ENCODE measurements at places on chromosomes 11 and 22.

DNA sequence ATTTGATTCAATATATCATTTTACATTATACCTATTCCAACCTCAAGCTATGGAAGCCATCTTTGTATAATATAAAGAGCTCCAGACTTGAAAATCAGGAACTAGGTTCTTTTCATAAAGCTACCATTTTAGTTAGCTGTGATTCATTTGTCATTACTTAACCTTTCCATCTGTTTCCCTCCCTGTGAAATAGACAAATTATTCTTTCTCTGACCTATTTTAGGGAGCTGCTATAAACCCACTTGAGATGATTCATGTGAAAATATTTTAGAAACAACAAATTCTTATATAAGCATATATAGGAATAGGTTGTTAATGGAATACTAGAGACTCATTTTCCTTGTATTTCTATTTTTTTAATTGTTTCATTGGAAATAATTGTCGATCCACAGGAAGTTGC is 1012.1 kb downstream of the OPCML start:
- no peak for DNase-seq

- peak; percentile 96 for DNase-seq
These were observed at the start of gene PRDM10 for GRCh38 chr11:130002352-130002845. Gene PRDM10 (minus strand): TSS chr11:130002835. CDS start chr11:129960964, 41,871 bp downstream.

DNA sequence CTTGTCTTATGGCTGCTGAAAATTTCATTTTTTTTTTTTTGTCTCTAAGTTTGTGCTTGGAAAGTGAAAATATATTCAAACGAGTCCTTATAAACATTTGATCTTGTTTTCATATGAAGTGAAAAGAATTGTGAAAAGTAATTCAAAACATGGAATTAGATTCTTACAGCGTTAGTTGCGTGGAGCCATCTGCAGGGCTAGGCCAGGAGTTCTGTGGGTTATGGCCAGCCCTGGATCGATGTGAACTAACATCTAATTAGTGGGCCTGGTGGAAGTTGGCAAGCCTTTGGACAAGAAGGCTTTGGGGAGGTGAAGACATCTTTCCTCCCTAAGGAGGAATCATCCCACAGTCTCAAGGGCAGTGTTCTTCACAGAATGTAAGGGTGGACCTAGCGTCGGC is 37.2 kb downstream of the PARVA start:
- DNase-seq: no peak

DNA sequence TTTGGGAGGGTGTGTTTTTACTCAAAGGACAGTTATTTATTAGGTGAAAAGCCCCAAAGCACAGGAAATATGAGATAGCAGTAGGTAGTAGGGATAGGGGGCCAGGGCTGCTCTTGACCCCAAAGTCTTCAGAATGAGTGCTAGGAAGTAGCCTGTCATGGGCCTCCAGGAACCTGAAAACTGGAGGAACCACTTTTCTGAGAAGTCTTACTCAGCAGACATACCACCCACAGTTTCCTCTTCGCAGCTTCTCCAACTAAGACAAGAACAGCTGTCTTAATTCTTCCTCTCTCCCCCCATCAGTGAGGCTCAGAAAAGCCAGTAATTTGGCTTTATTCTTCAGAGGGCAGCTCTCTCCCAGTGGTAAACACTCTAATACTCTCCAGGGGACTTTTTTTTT is 84.0 kb upstream of the CTSC start:
- no peak for DNase-seq

- DNase-seq: no peak
These were observed 283.8 kb downstream of the CADM1 start for GRCh38 chr11:115220423-115220822.

DNA sequence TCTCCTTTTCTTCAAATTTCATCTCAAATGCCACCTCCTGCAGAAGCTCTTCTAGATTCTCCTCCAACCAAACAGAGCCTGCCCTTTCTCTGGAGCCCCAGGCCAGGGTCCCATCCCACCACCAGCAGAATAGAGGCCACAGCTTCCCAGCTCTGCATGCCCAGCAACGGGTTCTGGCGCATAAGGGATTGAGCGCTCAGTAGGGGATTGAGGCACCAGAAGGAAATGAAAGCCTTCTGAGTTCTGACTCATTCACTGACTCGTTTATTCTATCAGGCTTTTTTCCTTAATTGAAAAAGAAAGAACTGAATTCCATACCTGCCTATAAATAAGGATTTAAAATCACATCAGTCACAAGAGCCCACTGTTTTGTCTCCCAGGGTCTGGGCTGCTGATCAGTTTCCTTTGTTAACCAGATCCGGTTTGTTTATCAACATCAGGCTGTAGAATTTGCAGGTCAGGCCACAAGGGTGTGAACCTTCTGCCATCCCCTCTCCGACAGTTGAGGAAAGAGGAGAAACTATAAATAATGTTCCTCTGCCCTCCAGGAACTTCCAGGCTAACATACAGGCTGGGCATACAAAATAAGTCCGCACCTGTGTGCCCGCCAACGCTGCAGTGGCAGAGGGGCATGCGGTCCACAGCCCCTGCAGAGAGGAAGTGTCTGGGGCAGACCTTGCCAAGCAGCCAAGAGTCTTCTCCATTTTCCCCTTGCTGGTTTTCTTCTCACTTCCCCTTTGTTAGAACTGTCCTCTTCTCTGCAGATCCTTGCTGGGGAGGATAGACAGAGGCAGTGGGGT is 63.5 kb upstream of the PRDM11 start:
- DNase-seq: no peak

DNA sequence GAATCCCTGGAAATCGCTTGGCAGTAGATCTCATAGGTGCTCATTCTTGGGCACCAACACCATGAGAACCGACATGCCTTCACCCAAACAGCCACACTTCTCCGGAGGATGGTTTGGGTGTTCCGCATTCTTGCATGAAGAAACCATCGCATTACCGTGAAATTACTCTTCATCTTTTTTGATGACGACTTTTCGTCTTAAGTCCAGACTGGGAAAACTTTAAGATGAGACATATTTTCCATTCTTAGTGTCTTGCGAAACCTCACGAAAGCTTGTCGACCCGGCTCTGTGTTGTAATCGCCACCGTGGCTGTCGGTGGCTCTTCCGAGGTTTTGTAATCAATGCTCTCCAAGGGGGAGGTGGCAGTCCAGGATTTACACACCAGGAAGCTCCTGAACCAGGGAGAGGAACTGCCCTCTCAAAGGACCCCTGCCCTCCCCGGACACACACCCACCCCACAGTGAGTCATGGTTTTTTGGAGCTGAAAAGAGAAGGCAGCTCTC is 1.7 kb downstream of the TOM1 start:
- DNase-seq: no peak

DNA sequence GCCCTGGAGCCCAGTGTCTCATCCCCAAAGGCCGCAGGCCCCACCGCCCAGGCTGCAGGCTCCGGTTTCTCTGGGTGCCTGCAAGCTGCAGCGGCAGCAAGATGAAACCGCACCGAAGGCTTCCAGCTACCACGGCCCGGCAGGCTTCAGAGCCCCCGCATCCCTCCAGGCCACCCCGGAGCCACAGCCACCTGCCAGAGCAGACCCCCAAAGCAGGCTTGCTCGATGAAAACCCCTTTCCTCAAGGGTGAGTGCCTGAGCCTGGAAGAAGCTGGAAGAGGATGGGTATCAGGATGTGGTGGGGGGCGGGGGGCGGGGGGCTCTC is 24.5 kb upstream of the GNB1L start:
- DNase-seq: no peak

DNA sequence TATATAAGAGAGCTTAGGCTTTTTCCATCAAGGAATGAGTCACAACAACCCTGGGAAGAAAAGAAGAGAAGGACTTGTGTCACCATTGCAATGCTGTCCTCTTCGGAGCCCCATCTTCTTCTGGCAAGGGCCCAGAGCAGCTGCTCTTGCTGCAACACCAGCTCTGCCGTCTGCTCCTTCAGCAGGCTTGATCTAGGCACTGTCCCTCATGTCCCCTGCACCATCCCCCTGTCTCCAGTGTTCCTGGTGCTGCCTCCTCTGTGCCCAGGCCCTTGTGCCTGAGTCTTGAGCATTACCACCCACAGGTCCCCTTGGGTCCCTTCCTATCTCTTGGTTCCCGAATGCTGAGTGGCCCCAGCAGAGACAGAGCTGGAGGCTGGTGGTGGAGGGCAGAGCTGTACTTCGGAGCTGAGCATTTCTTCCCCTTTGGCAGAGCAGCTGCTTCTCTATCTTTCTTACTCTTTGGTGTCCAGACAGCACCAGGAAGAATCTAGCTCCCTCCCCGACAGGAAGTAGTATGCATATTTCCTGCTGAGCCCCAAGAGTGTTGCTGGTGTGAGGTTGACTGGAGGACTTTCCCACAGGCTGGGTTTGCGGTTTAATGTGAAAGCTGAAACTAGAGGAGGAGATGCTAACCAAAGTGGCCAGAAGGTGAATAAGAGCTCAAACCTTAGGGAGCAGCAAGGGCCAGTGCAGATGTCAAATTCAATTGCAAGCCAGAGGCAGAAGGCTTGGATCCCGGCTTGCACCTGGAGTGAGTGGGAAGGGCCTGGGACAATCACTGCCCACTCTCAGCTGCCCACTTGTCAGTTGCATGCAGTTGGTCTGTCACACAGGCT is 27.8 kb downstream of the WEE1 start:
- peak; percentile 30 for DNase-seq

DNA sequence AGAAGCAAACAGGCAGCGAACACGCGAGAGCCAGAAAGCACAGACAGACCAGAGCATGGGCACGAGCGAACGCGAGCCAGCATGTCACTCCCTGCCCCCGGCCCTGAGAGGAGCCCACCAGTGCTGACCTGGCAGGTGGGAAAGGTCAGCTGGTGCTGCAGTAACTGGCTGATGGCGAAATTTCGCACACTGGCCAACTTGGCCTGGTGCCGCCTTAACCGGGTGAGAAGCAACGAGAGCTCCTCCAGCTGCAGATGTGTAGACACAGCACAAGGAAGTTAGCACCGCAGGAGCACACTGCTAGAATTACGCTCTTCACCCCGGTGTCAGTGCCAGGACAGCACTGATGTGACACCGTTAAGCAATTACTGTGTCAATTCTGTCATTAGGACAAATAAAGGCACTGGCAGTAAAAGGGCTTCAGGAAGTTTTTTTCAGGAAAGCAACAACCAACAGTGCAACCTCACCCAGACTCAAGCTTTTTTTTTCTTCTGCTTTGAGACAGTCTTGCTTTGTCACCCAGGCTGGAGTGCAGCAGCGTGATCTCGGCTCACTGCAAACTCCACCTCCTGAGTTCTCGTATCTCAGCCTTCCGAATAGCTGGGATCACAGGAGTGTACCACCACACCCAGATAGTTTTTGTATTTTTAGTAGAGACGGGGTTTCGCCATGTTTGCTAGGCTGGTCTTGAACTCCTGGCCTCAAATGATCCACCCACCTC is 76.8 kb downstream of the C11orf58 start:
- DNase-seq: no peak

DNA sequence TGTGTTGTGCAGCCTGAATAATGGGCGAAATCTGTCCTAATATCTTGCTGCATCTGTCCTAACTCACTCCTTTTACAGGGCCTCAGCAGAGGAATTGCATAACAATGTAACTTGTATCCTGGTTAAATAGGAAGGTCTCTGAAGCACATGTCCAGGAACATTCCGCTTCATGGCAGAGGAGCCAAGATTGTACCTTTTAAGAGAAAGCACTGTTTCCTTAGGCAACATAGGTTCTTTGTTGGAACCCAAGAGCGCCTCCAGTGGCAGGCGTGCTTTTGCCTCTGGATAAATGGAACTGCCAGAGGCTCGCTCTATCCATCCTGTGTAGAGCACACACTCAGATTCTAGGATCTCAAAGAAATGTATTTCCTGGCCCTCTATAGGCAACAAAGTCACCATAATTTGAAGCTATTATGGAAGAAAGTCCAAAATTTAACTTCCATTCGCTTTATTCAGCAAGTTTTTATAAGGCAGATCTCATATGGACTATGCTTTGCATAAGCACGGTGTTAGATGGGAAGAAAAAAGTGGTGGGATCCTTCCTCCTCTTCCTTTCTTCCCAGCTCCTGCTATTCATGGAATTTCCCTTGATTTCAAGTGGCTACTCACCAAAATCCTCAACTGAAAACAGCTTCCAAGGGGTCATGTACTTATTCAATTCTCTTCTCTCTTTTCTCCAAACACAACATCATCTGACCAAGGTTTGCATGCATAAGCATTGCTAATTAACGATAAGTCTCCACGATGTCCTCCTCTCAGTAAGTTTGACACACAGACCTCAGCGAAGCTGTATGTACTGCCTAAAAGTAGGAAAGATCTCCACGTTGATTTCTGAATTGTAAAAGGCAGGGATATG is at the start of gene BLID:
TSS of gene BLID (minus strand) at position 692 of the 856 bp plus-strand sequence. CDS start at position 399, 293 bp downstream.
- DNase-seq: no peak
